Activated CD8-positive, alpha-beta memory T cell treated with anti-CD3 and anti-CD28 coated beads, Interleukin-2, amount 50 U/mL, for 48 hours (primary cell): ENCODE measurements at places on chromosomes 2 and 18.

- DNase-seq = no peak
Observed at GRCh38 chr2:37085731-37086147, 1.4 kb downstream of the GPATCH11 start.

DNA sequence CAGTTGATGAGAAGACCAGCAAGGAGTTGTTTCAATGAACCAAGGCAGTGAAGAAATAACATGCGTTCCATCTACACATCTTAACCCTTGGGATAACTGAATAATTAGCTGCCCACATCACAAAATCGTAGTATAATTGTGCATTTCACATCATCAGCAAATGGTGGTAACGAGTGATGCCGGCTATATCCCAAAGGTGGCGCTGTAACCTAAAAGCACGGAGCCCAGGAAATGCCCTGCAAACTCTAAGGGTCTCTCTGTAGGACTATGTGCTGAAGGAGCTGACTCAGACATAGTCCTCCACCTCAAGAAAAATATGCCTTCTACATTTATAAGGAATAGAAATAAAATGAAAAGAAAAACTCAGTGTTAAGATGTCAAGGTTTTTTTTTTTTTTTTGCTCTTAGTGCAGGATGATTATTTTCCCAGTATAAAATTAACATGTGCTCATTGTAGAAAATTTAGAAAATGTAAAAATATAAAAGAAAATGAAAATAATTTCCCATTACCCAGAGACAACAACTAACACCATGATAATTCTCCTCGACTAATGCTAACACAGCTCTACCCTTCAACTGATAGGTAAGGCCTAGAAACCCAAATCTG is 23.1 kb upstream of the DSG3 start:
- DNase-seq = no peak

DNA sequence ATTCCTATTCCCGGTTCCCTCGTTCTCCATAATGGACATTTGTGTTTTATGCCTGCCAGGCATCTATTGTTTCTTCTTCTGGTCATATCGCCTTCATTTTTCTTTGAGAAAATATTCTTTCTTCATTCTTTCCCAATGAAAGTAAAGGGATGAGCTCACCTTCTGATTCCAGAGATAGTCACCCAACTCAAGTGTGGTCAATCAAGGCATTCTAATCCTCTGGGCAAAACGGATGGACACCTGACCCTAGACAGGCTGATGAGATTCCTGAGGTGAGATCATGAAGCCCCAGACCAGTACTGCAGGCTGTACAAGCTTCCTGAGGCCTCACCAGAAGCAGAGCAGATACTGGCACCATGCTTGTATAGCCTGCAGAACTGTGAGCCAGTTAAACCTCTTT is 52.8 kb downstream of the GAD1 start:
- no peak for DNase-seq

- DNase-seq = no peak
Observed at GRCh38 chr2:57434441-57434840, 612.2 kb upstream of the VRK2 start.

- peak; percentile 57 for DNase-seq
Observed at GRCh38 chr2:224520064-224520463, 65.1 kb downstream of the CUL3 start.

GRCh38 chr18:71116535-71116934 is 827.7 kb downstream of the SOCS6 start:
- no peak for DNase-seq

DNA sequence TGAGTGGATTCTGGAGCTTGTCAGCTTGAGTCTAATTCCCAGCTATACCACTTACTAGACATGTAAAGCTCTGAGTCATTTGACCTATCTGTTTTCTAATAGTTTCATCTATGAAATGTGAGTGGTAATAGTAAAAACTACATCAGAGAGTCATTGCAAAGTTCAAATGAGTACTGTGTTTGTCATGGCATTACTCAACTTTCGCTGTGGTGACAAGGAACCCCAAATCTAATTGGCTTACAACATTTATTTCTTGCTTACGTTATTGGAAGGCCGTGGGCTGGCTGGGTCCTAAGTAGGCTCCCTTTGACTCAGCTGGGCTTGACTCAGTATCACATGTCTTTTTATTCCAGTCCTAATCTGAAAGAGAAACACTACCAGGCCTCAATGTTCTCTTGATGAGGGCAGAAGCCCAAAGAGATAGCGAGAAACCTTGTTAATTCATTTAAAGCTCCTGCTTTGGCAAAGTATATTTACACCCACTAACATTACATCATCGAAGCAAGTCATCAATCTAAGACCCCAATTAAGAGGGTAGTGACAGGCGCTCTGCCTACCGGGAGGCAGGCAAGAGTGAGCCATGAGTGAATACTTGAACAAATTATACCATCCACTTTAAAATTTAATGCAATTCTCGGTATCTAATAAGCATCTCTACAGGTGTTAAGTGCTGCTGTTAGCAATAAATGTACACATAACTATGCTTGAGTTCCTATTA is 431.8 kb upstream of the SPHKAP start:
- DNase-seq = no peak

GRCh38 chr2:66982766-66983165 is 414.4 kb upstream of the ETAA1 start:
- DNase-seq = no peak

DNA sequence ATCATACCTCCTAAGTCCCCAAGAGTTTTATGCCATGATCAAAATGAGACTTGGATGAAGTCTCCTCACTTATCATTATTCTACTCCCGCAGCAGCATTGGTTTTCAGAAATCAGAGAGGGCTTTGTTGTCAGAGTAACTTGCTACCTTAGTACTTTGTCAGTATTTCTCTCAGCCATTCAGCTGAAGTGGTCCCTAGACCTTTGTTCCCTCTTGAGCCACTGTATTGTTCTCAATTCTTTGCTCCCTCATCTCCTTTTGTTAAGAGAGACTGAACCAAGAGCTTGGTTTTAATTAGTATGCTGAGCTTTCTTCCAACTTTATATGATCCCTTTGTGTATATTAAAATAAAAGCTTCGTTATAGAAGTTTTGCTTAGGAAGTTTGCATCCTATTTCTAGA is 133.4 kb downstream of the DOCK10 start:
- DNase-seq = no peak

DNA sequence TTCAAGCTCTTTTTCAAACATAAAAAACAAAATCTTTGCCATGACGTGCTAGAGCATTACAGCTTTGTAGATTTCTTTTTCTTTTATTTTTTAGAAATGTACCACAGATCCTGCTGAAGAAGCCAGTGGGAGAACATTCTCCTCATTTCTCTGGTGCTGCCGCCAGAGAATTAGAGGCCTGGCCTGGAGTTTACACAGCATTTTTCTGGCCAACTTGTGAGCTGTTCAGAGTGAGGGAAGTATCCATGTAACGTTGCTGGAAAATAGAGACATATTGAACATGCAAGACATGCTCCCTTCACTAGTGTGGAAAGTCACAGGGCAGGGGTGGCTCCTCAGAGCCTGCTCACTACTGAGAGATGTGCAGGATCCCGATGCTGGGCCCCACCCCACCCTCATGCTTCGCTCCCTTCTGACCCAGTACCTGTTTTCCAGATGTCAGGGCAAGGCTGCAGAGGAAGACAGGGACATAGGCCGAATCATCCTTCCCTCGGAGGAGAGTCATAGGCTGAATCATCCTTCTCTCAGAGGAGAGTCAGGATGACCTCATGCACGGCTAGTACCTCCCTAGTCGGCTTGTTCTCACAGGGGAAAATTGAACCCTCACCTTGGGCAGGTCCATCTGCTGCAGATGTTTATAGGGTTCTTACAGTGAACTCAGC is 298.5 kb downstream of the INSIG2 start:
- DNase-seq = no peak

DNA sequence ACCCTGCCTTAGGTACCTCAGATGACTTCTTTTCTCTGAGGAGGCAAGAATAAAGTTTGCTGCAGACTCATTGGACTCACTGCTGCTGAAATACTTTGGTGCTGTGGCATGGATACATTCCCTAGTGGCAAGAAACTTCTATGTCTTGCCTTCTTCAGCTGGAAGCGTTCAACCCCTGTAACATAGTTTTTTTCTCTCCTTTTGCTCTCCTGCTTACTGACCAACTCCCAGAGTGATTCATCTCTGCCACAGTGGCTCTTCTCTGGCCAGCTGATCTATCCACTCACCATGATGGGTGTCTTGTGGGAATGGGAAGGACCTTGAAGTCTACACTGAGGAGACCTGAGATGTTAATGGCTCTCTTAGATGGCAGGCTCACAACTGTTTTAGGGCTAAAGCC is 309.3 kb upstream of the LRRTM4 start:
- DNase-seq = no peak

DNA sequence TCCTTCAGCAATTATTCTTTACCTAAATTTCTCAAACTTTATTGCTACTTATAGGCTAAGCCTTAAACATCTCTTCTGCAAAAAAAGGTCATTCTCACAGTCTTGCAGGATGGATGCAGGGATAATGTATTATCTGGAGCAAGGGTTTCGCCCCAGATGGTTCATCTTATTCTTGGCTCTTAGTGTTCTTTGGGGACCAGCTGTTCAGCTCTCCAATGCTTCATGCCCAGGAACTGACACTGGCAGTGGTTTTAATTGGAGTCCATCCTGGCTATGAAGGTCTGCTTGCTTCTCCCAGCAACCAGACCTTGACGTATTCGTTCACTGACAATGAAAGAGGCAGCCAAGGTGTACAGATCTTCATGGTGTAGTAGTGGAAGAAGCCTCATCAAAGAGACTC is 331.9 kb downstream of the SLC8A1 start:
- DNase-seq = no peak
